Left renal cortex interstitium (tissue), 4 donors: ENCODE measurements at places on chromosomes 7 and 10. TPM values are rescaled to one million over a fixed set of nuclear protein-coding genes. Genes with fewer than 3 reads are reported as not detected.

DNA sequence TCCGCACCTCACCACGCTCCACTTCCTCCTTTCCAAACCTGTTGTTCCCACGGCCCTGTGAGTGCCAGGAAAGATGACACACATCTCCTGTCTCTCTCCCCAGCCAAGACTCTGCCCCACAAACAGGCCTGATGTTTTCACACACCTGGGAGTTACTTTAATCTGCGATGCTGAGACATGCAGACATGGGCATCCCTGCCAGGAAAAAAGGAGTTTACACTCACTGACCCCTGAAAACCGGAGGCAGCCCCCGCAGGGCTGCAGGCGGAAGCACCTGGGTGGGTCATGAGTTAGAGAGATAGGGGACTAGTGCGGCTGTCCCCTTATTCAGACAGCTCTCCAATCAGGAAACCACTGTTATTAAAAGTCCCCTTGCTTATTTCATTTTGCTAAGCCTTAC, 106.4 kb upstream of the CARD11 start:
- DNase-seq = no peak

- DNase-seq = no peak
Observed at GRCh38 chr7:27685209-27685608, 22.5 kb upstream of the HIBADH start.

- no peak for DNase-seq
Observed at GRCh38 chr10:77537720-77538373, 99.8 kb downstream of the KCNMA1 start.

- DNase-seq = no peak
Observed at GRCh38 chr7:22628112-22628511, 98.9 kb upstream of the IL6 start.

GRCh38 chr10:79026341-79026761, 42.4 kb upstream of the ZMIZ1 start:
- DNase-seq = no peak

DNA sequence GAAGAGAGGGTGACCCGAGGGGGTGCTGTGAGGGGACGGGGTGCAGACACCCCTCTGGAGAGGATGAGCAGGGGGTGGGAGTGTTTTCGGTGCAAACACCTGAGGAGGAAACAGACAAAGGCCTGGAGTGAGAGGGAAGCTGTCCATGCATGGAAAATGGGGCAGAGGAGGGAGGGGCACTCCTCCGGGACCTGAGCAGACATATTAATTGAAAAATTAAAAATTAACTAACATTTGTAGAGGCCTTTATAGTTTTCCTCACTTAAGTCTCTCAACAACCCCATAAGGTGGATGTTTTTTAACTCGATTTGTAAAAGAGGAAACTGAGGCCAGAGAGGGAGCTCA, 1.2 kb downstream of the VPS37D start:
- DNase-seq = no peak

GRCh38 chr7:75723444-75723843, 15.3 kb downstream of the HIP1 start:
- no peak for DNase-seq

DNA sequence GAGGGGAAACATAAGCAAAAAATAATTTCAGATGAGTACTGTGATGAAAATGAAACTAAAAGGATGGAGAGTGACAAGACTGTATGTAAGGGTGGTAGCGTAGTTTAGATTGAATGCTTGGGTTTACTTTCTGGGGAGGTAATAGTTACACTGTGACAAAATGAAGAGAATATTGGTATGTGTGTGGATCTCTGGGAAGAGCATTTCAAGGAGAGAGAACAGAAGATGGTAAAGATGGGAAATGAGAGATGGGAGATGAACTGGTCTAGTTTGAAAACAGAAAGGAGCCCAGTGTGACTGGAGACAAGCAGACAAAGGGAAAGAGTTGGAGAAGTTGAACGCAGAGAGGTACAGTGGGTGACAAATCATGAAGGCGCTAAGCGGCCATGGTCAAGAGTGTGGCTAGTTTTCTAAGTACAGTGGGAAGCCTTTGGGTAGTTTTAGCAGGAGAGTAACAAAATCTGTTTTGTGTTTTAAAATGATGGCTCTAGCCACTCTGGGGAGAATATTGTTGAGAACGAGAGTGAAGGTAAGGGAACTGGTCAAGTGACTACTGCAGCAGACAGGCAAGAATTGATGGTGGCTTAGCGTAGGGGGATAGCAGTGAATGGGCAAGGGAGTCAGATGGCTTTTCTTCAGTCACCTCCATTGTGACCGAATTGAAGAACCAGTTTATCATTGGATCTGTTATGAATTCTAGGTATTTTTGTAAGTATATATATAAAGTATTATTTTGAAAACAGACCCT, 22.6 kb downstream of the PALS2 start:
- no peak for DNase-seq

DNA sequence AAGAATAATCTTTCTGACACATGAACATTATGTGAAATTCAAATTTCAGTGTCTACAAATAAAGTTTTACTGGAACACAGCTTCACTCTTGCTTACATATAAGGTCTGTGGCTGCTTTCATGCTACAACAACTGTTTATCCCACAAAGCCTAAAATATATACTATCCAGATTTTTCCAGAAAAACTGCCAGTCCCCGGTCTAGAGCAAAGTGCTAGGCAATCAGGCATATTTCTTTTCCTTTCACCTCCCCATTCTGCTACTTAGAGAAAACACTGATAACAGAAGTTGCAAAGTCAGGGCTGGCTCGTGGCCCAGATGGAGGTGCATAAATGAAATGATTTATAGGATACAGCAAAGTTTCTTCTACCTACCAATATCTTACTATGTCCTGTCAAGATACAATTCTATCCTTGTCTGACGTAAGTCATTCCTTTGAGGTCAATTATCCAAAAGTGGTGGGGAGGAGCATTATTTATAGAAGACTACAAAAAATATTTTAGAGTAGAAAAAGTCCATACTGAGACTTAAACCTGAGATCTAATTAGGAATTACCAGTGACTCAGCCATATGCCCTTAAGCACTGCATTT, 384.1 kb downstream of the NXPH1 start:
- DNase-seq = no peak

- DNase-seq = no peak
Observed at GRCh38 chr7:41696323-41696916, 6.5 kb downstream of the INHBA start.

DNA sequence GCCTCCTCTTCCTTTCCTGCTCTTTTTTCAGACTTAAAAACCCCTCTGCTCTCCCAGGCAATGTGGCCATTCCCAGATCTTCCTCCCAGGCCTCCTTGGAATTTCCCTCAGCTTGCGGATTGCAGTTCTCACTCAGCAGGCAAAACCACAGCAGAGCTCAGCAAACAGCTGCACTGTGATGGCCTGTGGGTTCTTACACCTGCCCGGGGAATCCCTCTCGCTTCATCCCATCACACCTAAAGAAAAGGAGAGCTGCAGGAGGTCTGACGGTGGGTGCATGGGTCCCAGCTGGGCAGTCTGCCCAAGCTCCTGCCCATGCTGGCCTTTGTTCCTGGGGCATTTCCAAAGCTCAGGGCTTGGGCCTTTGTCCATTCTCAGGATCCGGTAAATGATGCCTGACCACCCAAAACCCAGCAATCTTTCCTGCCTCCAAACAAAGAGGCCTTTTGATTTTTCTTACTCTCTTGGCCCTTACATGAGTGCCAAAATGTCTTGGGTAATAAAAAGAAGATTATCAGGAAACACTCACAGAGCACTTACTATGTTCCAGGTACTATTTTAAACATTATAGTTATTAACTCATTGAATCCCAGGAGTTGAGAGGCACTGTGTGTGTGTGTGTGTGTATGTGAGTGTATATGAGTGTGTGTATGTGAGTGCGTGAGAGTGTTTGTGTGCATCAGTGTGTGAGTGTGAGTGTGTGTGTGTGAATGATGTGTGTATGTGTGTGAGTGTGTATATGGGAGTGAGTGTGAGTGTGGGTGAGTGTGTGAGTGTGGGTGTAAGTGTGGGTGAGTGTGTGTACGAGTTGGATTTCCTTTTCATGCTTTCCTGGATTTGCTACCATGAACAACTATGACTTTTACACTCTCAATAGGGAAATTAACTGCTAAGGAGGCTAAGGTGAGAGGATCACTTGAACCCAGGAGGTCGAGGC, 64.5 kb upstream of the PODXL start:
- DNase-seq = no peak

DNA sequence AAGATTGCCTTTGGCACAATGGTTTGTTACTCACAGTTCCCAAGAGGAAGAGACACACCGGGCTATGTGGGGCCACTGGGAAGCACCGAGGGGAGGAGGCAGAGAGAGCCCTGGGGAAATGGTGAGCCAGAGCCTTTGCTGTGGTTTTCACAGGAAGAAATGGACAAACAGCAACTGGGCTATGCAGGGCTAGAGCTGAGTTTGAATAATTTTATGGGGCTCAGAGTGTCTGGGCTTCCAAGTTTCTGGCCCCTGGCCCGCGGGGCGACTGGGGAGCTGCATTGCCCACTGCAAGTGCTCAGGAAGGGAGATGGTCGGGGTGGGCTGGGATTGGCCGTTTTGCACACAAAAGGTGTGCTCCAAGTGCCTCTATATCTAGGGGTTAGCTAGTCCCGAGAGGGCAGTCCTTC, 92.6 kb downstream of the CHST15 start:
- DNase-seq = no peak

GRCh38 chr7:129188892-129189660, 643 bp downstream of the SMO start:
- DNase-seq = no peak

DNA sequence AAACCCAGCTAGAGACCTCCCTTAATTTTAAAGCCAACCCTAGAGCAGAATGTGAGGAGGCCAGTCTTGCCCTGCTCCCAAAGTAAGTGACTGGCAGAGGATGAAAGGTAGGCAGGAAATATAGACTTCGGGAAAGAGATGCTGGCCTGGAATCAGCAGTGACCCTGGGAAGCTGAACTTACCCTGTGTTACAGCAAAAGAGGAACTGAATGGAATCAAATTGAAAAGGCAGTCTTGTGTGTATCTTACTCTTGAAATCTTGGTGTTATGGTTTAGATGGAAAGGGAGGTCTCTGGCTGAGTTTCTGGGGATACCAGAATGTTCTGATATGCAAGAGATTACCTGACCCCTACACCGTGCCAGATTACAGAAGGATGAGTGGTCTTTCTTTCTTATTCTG, 7.9 kb upstream of the CFAP43 start:
- DNase-seq = no peak

DNA sequence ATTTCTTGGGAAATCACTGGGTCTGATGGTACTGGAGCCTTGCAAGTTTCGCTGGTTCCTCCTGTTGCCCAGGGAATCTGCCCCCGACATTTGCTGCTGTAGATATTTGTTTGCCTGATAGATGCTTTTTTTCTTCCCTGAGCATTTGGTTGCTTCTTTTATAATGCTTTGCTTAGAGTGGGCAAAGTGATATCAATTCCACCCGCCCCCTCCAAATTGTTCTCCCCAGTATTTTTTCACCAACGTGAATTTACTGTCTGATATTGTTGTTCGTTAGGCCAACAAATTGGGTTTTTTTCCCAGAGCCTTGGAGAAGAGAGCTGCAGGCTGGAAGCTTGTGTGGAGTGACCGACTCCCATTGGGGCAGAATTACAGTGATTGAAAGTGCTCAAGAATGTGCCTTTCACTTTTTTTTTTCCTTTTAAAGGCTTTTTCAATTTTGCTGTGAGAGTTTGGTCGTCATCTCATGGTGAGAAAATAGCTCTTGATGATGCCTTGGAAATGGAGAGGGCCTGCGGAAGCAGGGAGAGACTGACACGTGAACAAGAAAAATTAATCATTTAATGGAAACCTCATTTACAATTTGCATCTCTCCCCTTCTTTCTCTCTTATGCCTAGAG, 2.5 kb downstream of the GRK5 start:
- no peak for DNase-seq

The ASB10 gene
- polyA plus RNA-seq = 0.12 TPM

The SLC37A3 gene
- polyA plus RNA-seq = 60.3 TPM

The ST8SIA6 gene
- polyA plus RNA-seq = 1.3 TPM

The LIPK gene
- polyA plus RNA-seq = not detected

The GIMAP4 gene
- polyA plus RNA-seq = 20.0 TPM

The PAPOLB gene
- polyA plus RNA-seq = 0.08 TPM
